ENCODE measurements at places on chromosomes 2 and 18.

GRCh38 chr2:236636714-236637470, 67.3 kb downstream of the ACKR3 start:
- DNase-seq, result no peak

GRCh38 chr2:79453918-79454317, 58.9 kb upstream of the CTNNA2 start:
- no peak for DNase-seq

DNA sequence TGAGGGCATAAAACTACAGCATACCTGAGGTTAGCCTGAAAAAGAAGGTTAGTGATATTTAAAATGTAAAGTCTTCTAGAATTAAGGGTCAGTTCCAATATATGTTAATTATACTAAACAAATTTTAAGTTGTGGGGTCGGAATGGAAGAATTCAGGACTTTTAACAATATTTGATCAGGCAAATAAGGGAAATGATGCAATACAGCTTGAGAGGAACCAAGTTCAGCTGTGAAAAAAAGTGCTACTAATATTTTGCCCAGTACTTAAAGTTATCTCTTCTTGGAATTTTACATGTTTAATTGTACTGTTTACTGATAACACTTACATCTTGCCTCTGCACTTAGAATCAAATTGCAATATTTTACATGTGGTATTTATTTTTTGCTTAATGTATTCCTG, 345.5 kb upstream of the CWC22 start:
- no peak for DNase-seq

DNA sequence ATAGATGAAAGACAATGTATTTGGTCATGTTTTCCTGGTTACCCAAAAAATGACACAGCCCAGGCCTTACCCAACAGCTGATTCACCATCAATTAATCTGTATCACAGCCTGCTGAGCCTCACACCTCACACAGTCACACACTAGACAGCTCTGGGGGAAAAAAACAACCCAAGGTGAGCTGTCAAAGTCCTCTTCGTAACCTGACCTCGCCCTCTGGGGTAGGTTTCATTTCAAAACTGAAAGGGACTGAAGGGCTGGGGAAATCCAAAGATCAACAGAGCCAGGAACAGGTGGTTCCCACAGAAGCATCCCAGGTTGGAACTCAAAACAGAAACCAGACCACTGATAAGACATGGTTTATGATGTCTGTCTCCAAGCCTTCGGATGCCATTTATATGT, 18.2 kb upstream of the PCBP1 start:
- no peak for DNase-seq

- no peak for DNase-seq
Measured at GRCh38 chr18:8831112-8831511, 125.8 kb downstream of the MTCL1 start.

DNA sequence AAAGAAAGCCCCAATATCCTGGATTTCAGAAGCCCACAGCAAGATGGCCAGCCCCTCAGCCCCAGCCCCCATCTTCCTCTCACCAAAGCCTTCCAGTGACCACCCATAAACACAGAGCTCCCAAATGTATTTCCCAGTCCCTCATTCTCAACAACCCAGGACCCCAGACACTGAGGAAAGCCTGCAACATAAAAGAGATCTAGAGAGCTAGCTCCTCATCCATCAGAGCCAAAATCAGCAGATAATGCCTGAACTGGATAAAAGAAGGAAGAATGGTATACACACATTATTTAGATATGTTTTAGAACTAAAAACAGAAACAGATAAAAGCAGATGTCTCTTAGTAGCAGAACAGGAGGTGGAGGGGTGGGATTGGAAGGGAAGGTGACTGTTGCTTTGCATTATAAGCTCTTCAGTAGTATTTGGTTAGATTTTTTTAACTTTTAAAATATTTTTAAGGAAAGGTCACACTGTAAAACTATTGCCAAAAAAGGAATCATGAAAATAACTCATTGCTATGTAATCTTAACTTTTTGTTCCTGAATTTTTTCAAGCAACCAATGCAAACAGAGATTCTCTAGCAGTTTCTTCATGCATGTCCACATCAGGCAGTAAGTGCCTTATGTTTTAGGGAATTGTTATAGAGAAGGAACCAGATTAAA, 144.2 kb upstream of the PKDCC start:
- no peak for DNase-seq

- DNase-seq, result no peak
Measured at GRCh38 chr18:12774982-12775381, 72.1 kb downstream of the PSMG2 start.

DNA sequence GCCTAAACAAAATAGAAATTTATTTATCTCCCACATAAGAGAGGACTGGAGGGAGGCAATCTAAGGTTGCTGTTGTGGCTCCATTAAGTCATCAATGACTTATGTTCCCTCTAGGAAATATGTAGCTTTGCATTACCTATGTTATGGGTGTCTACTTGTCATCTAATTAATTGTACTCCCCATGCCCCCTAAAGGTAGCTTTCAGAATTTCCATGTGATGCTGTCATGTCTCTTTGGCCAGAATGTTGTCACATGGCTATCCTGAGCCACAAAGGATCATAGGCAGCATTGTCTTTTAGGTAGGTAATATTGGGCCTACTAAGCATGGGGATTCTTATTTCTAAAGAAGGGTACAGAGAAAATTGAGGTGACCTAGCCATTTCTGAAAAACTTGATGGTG, 935.6 kb upstream of the FANCL start:
- DNase-seq, result no peak

DNA sequence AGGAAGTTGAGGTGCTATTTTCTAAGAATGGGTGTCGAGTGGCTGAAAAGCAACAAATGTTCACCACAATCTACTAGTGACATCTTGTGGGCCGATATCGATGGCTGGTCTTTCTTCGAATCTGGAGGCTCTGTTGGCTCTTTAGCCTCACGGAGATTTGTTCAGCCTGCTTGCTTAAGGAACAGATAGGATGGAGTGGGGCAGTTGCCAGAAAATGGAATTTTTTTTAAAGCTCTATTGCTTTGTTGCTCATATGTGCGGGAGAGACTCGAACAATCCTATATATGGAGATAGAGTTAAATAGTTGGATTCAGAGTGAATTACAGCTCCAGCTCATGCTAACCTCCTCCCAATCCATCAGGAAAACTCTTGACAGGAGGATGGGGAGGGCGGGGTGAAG, 70.9 kb upstream of the LYPD6B start:
- no peak for DNase-seq

DNA sequence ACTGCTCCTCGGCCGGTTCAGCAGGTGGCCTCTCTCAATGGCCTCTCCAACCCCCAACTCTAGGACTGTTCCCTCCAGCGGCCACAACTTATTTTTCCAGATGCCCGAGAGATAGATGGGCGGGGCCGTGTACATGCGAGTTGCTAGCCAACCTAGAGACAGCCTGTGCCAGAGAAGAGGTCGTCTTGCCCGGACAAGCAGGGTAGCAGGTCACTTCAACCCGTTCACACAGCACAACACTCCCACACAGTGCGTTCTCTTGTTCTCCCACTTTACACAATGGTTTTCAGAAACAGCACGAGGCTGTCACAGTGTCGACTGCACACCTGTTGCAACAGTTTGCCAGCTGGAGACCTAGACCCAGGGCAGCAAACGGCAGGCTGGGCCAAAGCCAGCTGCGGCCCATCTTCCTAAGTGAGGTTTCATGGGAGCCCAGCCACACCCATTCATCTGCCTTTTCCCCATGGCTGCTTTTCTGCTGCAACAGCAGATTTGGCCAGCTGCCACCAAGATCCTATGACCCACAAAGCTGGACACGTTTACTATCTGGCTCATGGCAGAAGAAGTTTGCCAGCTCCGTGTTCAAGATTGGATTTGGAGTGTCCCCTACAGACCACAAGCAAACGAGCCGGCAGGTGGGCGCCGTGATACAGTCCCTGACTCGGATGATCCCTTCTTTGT, 7.3 kb upstream of the PRLH start:
- DNase-seq, result no peak

GRCh38 chr2:86781363-86781762, 9.3 kb downstream of the CD8A start:
- DNase-seq, result no peak

DNA sequence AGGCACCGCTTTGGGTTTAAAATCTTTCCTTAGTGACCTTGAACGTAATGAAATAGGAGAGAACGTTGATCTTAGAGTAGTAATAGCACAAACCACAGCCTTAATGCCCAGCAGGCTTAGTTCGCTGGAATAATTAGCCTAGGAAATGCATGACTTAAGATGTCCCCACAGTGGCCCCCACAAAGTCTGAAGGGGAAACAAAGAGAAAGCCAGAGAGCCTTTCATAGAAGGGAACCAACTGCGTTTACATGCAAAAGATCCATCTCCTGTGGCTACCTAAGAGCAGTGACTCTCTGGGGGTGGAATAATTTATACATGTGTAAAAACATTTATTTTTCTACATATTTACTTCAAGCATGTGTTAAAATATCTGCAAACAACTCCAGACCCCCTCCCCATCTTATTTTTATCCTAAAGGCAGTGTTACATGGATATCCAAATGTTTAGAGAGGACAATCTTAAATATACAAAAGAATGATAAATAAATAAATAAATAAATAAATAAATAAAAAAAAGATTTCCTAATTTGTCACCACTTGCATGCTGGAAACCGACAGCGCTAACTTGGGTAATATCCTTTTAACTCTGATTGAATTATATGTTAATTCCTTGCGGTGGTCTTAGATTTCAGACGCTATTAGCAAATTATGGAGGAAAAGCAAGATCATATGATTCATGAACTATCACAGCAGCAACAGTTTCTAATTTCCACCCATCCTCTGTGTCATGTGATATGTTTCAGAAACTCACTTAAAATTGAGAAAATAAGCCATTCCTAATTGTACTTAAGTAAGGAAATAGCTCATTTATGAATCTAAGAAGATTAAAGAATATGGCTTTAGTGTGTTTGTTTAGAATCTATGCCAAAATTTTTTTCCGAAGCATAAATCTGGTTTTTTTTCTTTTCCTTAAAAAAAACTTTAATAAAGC, 23.4 kb upstream of the CYP1B1 start:
- no peak for DNase-seq

- no peak for DNase-seq
Measured at GRCh38 chr2:5690718-5691220, 1.4 kb upstream of the SOX11 start.
